ENCODE measurements at places on chromosomes 1 and 21.
A peak's percentile ranks its signal among the peaks of the same experiment; 100 is the strongest.

- DNase-seq = peak; percentile 61
Measured at GRCh38 chr1:204295671-204296070, 64.1 kb downstream of the PLEKHA6 start.

DNA sequence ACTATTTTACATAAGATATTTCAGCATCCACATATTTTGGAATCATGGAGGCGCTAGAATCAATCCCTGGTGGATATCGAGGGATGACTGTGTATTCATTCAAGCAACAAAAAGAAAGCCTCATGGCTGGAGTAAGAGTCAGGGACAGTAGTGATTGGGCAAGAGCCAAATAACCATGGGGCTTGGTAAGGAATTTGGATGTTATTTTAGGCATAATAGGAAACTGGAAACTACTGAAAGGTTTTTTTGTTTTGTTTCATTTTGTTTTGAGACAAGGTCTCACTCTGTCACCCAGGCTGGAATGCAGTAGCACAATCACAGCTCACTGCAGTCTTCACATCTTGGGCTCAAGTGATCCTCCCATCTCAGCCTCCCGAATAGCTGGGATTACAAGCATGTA lies 33.8 kb upstream of the EYA3 start:
- DNase-seq = no peak

- no peak for DNase-seq
Measured at GRCh38 chr1:219342836-219343235, 169.2 kb downstream of the LYPLAL1 start.

DNA sequence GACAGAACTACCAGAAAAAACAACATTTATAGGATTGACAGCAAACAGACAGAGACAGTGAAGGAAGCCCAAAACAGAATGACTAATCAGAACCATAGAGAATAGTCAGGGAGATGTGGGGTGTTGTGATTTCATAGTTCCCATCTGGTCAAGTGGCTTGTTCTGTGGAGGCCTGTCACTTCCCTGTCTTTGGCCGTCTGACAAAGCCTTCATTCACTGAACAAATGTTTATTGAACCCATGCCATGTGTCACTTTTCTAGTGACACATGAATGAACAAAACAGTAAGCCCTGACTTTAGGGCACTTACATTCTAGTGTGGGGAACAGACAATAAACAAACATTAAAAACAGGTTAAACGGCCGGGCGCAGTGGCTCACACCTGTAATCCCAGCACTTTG lies 3.2 kb upstream of the SRRM1 start:
- no peak for DNase-seq

DNA sequence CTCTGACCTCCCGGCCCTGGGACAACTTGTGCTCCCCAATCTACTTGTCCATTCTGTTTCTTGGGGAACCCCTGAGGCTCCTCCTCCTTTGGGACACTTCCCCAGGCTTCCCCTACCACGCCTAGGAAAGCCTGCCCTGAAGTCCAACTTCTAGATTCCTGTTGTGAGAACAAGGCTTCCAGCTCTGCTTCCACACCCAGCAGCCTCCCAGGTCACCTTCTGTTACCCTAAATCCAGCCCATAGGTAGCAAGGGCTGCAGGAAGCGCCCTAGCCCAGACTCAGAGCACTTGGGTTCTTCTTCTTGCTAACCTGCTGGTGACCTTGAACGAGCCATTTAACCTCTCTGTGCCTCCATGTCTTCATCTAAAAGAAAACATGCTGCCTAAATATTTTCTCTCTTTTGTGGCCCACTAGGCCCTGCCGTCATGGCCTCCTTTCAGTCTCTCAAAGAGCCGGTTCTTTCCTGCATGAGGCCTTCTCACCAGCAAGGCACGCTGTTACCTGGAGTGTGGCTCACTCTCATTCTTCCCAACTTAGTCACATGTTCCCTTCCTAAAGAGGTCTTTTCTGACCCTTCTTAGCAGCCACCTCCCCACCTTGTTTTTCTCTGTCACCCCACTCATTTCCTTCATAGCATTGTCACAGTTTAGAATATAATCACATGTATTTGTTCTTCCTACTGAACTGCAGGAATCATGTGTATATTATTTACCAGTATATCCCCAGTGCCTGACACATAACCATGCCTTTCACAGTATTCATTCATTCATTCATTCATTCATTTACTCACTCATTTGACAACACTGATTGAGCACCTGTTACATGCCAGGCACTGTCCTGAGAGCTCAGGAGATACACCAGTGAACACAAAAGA lies 1.4 kb downstream of the CAPN2 start:
- no peak for DNase-seq

DNA sequence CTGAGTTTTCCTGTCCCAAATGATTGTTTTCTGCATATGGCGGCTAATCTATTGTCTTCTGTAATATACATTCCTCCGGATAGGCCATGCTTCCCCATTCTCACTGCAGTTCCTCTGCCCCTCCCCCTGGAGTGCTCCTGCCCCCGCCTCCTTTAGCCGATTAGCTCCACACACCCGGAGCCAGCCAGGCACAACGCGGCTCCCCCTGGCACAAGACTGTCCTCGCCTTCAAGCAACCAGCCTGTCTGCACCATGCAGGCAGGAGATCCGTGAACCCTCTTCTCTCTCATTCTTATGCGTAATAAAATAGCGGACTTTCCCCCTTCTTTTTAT lies 18.0 kb downstream of the SERTAD4 start:
- DNase-seq = peak; percentile 62

DNA sequence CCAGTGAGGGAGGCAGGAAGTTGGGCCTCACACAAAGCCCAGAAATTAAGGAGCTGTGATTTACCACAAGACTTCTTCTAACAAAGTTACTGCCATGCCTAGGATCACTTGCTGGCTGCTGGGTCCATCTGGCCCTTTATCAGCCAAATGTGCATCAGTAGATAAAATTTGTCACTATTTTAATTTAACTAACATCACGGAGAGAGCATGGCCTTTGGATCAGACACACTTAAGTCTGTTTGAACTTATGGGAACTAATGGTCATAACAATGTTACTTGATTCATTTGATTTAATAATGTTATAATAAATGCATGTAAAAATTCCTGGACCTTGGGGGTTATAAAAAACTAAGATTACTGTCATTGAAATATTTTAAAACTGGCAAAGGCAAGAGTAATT lies 67.2 kb upstream of the CCDC190 start:
- DNase-seq = no peak

DNA sequence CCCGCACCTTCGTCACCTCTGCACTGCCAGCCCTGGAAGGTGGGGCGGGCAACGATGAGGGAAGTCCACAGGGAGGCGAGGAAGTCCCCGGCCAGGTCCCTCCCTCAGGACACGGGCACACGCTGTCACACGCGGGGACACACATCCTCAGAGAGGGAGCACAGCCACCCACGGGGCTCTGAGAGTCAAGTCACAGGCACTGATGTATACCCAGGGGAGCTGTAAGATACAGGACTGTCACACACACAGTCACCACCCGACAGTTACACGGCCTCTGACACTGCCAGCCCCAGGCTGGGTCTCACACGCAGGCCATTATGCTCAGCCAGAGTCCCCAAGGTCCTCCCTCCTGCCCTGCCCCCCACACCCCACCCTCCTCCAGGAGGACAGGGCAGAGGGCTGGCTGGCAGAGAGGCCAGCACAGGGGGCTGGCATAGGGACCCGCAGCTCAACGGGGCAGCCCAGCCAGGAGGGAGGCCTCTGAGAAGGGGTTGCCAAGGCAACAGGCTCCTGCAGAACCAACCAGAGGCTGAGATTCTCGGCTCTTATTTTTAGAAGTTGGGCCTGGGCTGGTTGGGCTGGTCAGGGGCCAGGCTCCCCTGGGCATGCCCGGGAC lies 17.7 kb upstream of the ADGRB2 start:
- peak; percentile 34 for DNase-seq

DNA sequence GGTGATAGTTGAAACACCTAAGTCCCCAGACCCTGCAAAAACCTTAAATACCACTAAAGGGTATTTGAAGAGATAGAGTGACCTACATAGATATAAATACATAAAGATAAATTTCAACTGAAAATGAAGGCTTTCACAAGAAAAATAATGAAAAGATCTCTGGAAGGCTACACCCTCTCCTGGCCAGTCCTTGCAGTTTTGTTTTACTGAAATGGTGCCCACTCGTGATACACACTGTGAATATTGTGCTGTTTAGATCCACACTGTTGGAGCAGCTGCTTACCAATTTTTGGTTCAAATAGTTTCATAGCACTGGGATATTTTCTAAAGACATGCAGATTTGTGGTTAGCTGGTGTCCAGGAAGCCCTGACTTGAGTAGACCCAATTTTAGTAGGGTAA lies 31.5 kb upstream of the RNF187 start:
- DNase-seq = no peak

DNA sequence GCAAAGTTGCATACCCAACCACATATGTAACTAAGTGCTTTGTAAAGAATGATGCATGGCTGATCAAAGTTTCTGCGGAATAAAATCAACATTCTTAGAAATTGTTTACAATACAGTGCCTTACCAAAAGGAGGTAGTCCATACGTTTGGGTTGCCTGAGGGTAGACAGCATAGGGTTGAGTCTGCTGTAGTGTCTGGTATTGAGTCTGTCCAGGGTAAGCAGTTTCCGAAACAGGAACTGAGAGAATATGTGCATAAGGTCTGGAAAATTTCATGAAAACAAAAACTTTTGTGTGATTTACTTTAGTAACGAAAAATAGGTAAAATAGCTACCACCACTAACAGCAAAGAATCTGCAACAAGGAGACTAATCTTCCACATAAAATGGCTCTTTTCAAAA lies 53.0 kb downstream of the EYA3 start:
- DNase-seq = no peak

DNA sequence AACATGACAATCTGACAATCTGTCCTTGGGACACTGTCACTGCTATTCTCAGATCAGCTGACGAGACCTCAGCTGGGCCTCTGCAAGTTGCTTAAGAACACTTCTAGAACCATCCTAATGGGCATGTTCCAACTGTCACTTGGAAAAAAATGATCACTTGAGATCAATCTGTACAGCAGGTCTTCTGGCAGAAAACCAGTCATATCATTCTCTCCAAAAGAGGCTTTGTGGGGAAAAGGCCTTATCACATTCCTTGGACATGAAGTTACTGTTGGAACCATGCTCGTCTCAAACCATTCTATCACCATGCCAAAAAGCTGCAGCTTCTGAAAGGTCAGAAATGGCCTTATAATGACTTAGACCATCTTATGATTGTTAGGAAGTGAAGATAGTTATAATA lies 744.2 kb downstream of the USP25 start:
- DNase-seq = peak; percentile 39

- no peak for DNase-seq
Measured at GRCh38 chr1:147600119-147601111, 59.1 kb downstream of the BCL9 start.

All from Right ventricle myocardium superior (tissue), 1 donor.